Inflammatory macrophage (primary cell): ENCODE measurements at places on chromosomes 3 and 15.

DNA sequence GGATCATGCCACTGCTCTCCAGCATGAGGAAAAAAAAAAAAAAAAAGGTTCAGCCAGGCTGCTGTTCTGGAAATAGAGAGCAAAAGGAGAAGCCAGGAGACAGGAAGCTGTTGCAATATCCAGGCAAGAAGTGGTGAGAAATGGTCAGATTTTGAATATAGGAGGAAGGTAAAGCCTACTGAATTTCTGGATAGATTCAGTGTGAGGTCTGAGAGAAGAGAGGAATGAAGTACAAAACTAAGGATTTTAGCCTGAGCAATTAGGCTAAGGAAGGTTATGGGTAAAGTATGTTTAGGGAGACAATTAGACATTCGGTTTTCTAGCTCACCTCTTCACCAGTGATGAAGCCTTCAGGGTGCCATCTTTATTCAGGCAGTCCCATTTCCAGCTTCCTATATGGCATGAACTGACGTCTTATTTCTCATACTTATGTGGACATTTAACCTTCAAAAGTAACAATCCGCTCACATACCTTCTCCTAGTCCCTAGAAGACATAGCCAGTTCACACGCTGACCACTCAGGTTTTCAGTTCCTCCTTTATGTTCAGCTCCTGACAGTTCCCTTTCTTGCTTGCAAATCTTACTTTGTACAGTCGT lies 57.2 kb downstream of the KIF9 start:
- DNase-seq, result peak; percentile 68

DNA sequence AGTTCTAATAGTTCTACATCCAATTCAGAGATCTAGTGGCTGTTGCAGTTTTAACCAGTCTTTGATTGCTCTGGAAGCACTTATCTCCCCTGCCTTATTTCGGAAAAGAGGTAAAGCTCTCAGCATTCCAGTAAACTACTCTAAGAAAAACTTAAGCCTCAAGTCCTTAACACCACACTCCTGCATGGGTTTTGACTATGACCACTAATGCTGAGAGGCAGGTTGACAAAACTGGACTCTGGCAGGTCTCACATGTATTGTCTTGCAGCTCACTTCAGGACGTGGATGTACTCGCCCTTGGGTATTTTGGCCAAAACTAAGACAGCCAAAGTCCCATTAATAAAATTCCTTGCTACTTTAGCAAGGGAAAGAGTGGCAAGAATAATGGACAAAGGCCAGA lies 405.9 kb upstream of the GRM7 start:
- no peak for DNase-seq

GRCh38 chr3:107927361-107928083 lies 163.3 kb downstream of the CD47 start:
- DNase-seq, result peak; percentile 82

DNA sequence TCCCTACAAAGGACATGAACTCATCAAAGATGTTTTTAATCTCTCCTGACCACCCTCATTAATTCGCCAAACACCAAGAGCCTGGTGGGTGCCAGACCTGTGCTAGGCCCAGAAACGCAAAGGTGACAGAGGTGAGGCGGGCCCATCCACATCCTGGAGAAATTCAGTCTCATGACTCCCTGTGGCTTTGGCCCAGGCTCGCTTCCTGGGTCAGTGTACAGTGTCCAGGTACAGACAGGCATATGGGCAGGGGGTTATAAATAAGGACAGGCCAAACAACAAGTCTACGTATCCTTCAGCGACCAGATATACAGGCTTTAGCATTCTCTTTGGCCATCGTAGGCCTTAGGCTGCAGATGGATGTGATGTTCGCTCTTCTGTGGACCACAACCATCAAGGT lies 945 bp upstream of the PLA2G4F start:
- DNase-seq, result no peak

GRCh38 chr3:189787632-189788031 lies 156.4 kb downstream of the TP63 start:
- DNase-seq, result no peak

- DNase-seq, result no peak
Observed at GRCh38 chr3:103112273-103112672, 677.5 kb downstream of the ZPLD1 start.

- DNase-seq, result no peak
Observed at GRCh38 chr15:78156653-78157052, 7.5 kb downstream of the IDH3A start.

DNA sequence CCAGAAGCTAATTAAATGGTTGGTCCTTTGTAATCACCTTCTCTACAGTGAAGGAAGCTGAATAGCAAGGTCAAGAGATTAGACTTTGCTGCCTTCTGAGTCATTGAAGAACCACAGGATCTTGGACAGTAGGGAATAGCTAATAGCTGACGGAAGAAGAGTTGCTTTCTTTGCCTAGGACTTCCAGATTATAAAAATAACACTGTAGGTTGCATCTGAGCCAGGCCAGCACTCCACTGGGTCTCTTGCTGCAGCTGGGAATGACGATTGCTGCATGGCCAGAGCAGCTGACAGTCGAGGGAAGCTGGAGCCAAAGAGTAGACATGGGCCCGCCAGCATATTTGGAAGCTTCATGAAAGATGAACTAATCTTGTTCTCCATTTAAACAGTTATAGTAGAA lies 81.5 kb upstream of the KCNMB2 start:
- no peak for DNase-seq

DNA sequence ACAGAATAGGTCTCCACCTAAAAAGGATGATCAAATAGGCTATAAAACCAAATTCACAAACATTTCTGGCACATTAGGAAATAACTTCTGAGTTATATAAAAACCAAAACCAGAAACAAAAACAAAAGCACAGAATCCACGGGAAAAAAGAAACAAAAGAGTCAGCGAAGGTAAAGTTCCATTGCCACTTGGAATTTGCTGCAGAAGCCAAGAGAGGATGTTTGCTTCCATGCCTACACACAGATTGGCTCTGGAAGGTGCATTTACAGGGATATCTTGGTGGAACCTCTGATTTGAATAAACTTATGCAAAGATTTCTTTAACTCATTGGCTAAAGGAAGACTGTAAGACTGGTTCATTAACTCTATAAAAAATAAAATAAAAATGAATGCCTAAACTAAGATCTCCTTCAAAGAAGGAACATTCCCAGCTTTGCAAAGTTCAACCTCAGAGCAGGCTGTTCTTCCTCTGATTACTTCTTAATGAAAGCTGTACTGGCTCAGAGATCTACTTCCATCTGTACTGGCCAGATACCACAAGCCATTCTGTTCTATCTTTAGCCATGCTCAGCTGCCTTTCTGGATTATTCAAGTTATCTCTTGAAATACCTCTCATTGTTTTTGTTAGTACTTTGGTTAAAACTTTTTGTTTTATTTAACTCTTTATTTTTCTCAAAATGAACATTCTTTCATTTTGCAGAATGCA lies 537.5 kb upstream of the CCDC54 start:
- no peak for DNase-seq

GRCh38 chr15:45377609-45378148 lies 665 bp downstream of the GATM start:
- DNase-seq, result no peak

DNA sequence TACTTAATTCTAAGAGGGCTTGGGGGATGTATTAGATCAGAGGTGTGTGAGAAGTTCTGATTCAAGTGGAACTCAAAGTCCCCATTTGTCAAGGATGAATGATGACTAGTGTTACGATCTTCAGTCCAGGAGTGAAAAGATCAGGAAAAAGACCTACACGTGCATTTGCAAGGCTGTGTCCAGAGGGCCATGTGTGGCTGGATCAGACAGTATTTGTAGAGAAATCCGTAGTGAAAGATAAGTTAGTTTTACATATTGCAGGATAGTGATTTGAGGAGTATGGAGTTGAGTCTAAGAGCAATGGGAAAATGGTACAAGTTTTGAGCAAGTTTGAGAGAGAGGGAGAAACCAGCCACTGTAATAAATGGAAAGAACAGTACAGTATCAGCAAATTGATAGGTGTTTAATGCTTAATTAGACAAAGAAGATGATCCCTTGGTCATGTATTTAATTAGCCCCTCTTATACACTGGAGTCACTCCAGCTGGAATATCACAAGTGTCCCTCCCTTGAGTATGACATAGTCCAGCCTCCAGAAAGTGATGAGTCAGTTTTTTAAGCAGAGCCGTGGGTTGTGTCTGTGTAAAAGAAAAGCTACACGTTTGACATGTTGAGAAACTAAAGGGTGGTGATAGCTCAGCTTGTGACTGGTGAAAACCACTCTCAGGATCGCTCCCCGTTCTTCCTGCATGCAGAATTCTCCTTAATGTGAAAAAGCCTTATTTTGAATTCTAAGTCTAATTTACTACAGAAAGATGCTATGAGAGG lies 348.8 kb downstream of the ROBO1 start:
- no peak for DNase-seq

DNA sequence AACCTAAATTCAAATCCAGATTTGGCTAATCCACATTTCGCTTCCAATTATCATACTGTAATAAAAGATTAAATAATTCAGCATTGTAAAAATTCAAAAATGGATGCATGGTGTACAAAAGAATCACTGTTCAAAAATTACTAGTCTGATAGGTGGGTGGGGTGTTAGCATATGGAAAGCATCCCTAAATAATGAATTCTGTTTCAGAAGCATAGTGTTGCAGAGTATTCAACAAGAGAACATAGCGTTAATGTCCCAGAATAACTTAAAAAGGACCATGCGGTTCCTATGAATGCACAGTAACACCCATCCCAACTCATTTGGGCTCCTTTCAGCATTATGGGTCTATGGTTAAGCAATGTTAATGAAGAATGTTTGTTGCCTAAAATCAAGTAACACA lies 51.1 kb downstream of the MORC1 start:
- no peak for DNase-seq

- DNase-seq, result peak; percentile 30
Observed at GRCh38 chr3:5136919-5137429, 14.9 kb downstream of the ARL8B start.

GRCh38 chr3:133992951-133993620 lies 36.6 kb downstream of the SLCO2A1 start:
- no peak for DNase-seq

- DNase-seq, result peak; percentile 18
Observed at GRCh38 chr3:19348941-19349564, 200.7 kb downstream of the KCNH8 start.

DNA sequence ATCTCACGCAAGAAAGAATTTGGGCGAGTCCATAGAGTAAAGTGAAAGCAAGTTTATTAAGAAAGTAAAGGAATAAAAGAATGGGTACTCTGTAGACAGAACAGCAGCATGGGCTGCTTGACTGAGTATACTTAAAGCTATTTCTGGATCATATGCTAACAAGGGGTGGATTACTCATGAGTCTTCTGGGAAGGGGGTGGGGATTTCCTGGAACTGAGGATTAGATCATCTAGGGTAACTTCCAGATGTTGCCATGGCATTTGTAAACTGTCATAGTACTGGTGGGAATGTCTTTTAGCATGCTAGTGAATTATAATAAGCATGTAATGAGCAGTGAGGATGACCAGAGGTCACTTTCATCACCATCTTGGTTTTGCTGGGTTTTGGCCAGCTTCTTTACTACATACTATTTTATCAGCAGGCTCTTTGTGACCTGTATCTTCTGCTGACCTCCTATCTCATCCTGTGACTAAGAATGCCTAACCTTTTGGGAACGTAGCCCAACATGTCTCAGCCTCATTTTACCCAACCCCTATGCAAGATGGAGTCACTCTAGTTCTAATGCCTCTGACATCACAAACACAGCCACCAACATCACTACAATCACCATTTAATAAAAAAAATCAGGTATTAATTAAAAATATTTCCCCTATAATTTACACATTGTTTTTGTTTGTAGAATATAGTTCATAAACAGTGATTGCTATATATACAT lies 890.7 kb upstream of the EPHA6 start:
- peak; percentile 47 for DNase-seq

- DNase-seq, result peak; percentile 20
Observed at GRCh38 chr15:44719293-44719999, 8.1 kb downstream of the B2M start.

- no peak for DNase-seq
Observed at GRCh38 chr15:60814062-60814461, 335.1 kb upstream of the ICE2 start.

DNA sequence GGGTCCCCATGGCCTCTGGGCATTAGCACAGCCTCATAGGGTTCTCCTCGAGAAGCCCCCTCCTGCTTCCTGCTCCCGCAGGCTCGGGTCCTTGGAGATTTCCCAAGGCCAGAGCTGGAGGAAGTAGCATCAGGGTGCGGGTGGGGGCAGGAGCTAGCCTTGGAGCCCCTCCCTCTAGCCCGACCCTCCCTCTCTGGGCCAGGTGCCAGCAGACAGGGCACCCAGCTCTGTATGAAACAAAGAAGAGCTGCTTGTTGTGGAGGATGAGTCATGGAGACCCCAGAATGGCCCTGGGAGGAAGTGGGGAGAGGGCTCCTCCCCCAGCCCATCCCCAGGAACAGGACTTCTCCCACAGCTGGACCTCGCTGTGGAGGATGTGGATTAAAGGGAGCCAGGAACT lies 29.2 kb downstream of the EPHB3 start:
- no peak for DNase-seq

- DNase-seq, result no peak
Observed at GRCh38 chr3:52529376-52530333, 4.0 kb downstream of the NT5DC2 start.

GRCh38 chr15:94740469-94740868 lies 509.1 kb downstream of the MCTP2 start:
- no peak for DNase-seq

- DNase-seq, result no peak
Observed at GRCh38 chr3:99348451-99348850, 289.9 kb upstream of the COL8A1 start.

DNA sequence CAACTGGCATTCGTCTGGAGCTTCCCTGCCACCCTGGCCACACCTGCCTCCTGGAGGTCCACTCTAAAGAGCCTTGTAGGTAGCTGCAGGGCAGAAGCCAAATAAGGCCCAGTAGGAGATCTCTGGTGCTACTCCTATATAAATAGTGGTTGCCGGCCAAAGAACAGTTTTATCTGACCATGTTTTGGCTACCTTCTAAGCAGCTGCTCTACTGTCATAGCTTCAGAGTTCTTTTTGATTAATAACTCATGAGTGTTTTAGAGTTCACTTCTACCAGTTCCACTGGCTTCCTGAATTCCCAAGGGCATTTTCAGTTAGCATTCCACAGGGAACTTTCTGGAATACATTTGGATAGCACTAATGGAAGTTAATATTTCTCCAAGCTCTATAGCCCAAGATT lies 154.6 kb downstream of the B3GALNT1 start:
- no peak for DNase-seq

DNA sequence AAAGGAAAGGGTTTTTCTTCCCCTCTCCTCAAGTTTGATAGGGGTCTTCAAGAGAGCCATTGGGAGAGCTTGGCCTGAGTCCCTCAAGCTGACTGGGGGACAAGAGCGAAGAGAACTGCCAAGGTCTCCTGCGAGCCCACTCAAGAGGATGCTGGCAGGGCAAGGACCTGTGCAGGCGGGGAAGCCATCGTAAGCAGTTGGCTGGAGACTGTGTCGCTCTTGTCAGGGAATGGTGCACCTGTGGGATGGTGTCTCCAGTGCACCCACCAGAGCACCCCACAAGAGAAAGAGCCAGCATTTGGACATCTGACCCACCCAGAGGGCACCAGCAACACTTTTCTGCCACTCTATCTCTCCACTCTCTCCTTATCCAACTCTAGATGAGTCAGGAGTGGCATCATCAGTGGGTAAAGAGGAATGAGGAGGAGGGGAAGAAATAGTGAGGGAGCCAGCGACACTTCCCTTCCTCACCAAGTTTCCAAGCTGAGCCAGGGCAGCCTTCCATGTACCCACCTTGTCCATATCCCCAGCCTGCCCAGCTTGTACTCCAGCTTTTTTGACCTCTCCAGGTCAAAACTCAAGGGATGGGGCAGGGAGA lies 13.6 kb upstream of the XIRP1 start:
- no peak for DNase-seq
